ENCODE measurements at places on chromosomes 6 and 20.

GRCh38 chr6:135537741-135538301 is 40.3 kb upstream of the AHI1 start:
- peak; percentile 15 for DNase-seq

DNA sequence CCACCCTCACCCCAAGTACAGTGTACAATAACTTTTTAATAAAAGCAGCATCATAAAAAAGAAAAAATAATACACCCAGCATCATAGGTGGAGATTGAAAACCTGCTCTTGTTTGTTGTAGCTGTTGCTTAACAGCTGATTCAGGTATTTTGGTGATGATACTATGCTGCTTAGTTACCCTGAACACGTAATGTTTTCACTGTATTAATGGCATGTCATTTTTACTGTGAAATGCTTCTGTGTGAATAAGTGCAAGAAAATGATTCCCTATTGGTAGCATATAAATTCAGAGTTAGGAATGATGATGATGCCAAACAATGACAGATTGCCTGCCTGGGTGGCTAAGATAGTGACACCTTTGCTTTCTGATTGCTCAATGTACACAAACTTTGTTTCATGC is 405.7 kb downstream of the HDGFL1 start:
- no peak for DNase-seq

GRCh38 chr6:1610497-1611321 is 994 bp downstream of the FOXC1 start:
- DNase-seq: no peak

DNA sequence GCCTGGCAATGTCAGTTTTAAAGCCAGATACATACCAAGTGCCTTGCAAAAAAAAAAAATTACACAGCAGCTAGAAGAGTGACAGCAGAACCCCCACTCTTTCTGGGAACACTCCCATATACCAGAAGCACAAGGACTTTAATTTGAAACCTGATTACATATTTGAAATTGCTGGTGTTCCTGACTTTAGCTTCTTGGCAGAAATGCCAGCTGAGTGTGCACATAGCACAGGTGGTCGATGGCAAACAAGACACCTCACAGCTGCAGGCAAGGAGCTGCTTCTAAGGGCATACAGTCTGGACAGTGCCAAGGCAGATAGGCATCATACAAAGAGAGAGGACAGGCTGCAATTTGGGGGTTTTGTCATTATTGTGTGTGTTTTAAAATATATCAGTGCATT is 150.7 kb upstream of the SGK1 start:
- DNase-seq: no peak

DNA sequence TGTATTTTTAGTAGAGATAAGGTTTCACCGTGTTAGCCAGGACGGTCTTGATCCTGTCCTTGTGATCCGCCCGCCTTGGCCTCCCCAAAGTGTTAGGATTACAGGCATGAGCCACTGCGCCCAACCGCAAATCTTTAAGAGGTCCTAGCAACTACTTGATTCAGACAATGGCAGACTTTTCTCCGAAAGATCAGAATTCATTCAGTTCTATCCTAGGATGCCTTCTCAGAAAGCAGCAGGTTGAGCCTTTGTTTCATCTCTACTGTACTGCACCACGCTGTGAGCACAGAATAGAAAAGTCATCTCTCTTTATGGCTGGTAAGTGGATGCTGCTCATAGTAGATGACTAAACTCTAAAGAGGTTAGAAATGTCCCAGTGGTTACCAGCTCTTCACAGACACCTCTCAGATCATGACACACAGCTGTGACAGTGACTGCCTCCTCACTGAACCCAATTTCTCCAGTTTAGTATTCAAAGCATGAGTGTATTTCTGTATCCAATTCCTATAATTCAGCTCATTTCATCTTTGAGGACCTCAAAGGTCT is 6.0 kb upstream of the HSF2 start:
- no peak for DNase-seq

DNA sequence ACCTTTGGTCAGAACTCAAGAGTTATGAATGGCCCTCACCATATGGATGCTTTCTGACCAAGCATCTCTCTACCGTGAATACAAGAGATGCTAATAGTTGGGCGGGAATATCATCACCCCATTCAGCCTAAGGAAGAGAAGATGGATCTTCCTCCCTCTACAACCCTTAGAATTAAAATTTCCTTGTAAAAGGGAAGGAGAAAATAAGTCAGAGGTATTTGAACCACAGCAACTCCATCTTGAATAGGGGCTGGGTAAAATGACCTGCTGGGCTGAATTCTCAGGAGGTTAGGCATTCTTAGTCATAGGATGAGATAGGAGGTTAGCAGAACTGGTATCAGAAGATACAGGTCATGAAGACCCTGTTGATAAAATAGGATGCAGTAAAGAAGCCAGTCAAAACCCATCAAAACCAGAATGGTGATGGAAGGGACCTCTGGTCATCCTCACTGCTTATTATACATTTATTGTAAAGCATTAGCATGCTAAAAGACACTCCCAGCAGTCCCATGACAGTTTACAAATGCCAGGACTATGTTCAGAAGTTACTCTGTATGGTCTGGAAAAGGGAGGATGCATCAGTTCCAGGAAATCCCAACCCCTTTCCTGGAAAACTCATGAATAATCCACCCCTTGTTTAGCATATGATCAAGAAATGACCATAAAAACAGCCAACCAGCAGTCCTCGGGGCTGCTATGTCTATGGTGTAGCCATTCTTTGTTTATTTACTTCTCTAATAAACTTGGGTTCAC is 101.2 kb downstream of the DTNBP1 start:
- no peak for DNase-seq

- peak; percentile 45 for DNase-seq
Measured at GRCh38 chr6:16183187-16183664, 54.3 kb downstream of the MYLIP start.

- no peak for DNase-seq
Measured at GRCh38 chr6:114595591-114595990, 252.8 kb upstream of the HS3ST5 start.

DNA sequence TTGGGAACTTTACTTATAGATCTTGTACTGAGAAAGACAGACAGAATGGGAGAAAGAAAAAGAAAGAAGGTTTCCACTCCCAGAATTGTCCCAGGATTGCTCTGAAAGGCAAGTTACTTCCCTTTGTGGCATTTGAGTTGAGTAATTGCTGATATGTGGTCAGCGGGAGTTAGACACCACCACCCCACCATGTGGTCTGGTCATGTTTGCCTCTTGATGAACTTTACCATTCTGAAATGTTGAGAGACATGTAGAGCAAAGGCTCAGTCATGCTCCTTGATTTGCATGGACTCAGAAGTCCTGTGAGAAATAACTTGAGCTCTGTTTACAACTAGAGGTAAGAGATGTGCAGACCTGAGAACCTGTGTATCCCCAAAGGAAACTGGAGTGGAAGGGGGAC is 17.1 kb downstream of the TCF21 start:
- no peak for DNase-seq

DNA sequence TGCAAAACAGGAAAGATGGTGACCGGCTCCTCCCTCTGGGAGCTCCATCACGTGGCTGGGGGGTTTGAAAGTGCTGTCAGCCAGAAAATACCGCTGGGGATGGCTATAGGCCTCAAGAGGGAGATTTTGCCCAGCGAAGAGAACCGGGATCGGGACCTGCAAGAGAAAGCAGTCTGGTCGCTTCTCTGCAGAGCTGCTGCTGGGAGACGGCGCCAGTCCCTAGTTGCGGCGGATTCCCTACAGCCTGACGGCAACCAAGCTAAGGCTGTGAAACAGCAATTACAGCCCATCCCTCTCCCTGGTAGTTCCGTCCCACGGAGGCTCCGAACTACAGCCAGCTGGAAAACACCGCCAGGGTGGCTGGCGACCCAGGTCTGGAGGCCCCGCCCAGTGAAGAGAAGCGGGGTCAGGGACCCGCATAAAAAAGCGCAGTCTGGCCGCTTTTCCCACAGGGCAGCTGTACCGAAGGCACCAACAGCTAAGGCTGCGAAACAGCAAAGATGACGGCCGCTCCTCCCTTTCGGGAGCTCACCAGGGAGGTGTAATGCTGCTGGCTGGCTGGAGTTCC is 238.1 kb upstream of the IRAK1BP1 start:
- no peak for DNase-seq

- DNase-seq: no peak
Measured at GRCh38 chr6:131910219-131910589, 41.0 kb downstream of the CCN2 start.

DNA sequence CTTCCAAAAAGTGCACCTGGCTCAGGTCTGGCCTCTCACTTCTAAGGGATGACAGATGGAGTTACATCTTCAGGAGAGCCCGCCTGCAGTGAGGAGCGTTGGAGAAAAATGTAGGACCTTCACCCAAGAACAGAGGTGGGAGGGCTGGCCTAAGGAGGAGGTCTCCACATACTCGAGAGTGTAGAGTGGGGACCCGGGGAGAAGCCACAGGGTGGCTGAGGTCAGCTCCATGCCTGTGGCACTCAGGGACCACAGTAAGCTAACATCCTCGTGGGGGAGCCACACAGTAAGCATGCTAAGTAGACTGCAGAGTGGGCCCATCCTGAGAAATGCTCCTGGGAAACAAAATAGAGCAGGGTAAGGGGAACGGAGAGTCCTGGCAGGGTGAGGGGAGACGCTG is 24.0 kb downstream of the AAR2 start:
- no peak for DNase-seq

GRCh38 chr6:121550491-121551010 is 115.1 kb downstream of the GJA1 start:
- no peak for DNase-seq

GRCh38 chr6:132270726-132271402 is 130.4 kb downstream of the MOXD1 start:
- DNase-seq: no peak

DNA sequence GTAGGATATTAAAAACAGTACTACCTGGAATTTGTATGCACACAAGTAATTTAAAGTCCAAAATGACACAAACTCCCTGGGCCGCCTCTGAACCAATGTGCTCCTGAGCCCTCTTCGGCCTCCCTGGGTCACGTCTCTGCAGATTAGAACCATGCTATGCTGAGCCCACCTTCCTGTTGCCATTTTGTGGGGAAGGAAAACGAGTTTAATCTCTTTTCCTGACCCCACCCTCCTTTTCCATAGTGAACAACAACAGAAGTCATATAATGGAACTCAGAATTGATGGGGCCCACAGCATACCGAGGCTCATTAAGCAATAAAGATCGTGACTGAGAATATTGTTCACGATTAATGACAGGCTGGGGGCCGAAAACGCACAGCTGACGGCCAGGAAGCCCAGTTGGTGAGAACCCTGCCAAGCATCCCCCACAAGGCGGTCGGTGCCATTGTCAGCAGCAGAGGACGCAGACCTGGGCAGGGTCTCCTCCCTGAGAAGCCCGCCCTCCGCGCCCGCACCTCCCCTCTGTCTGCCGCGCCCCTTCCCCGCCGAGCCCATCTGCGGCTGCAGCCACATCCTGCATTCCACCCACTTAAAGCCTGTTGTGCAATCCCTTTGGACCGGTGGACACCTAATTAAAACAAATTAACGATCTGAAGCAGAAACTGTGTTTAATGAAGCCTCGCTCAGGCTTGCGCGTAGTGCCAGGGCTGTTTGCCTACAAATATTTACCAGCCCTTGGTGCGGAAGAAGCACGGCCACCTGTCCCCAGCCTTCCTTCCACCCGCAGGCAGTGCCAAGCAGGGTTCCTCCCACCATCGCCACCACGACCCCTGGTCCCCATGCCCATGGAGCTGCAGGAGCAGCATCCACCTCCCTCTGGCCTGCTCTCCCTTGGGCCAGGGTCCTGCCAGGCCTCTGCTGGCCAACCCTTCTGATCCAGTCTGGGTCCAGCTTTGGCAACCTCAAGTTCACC is 68.1 kb downstream of the DLL1 start:
- no peak for DNase-seq

DNA sequence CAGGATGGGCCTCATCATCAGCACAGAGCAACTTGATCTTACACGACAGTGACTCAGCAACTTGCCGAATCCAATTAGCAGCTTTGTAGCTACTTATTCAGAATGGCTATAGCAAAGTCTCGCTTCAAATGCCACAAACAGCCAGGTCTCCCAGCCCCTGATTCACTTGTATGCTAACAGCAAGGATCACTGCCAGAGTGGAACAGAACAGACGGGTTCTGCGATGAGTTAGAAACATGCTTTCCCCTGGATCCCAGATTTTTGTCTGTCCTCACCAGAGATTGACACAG is 254.4 kb downstream of the NRN1 start:
- no peak for DNase-seq

GRCh38 chr6:111555036-111555435 is 50.6 kb downstream of the TRAF3IP2 start:
- DNase-seq: no peak

DNA sequence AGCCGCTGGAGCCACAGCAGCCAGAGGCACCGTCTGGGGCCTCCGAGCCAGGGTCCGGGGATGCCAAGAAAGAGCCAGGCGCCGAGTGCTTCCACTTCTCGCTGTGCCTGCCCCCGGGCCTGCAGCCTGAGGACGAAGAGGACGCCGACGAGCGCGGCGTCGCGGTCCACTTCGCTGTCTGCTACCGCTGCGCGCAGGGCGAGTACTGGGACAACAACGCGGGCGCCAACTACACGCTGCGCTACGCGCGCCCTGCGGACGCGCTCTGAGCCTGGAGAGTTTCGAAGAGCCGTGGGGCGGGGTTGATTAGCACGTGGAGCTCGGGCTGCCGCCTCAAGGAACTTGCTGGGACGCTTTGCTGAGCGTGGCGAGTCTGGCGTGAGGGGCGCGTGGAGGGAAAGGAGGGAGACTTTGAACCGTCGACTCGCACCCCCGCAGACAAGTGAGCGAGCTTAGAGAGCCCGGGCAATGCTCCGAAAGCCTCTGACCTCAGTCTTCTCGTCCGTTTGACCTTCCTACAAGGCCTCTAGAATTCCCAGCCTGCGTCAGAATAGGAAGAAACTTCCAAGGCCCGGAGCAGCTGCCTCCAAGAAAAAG is 1.3 kb downstream of the PPP1R3G start:
- DNase-seq: no peak

DNA sequence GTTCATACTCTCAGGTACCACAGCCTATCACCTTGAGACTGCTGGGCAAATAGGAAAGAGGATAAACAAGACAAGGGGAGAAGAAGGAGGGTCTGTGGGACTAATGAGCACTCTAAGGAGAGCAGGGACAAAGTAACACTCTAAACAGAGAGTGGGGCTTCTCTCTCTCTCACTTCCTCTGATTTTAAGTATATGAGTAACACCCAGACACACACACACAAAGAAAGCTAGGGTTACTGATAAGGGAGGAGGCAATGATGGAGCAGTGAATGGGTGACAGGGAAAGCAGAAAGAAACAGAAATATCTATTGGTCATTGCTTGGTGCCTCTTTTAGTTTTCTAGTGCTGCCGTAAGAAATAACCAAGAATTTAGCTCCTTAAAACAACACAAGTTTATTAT is 96.2 kb upstream of the RNF217 start:
- no peak for DNase-seq

Measured in CD4-positive, alpha-beta T cell treated with Interleukin-4 for 4 hours (primary cell).